ENCODE measurements at places on chromosomes 1 and 21.

DNA sequence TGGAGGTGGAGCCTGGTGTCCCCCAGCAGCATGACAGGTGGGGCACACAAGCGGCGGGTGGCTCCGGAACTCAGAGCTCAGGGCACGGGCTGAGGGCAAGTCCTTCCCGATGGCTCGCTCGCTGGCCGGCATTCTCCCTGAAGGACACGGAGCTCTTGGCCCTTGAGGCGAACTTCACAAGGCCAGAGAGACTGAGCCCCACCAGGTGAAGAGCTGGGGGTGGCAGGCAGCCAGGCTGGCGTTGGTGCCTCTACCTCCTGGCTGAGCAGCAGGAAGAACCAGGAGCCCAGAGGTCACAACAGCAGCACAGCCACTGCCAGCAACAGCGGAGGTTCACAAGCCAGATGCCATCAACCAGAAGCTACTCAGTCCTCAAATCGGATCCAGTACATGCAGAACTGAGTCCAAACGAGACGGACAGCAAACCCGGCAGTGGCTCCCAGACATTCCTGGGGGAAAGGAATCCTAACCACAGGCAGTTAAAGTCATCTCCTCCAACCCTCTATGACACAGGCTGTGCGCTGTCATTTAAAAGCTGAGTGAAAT lies 54.1 kb downstream of the NPHP4 start:
- no peak for DNase-seq

GRCh38 chr1:94783342-94784189 lies 36.6 kb upstream of the SLC44A3 start:
- no peak for DNase-seq

DNA sequence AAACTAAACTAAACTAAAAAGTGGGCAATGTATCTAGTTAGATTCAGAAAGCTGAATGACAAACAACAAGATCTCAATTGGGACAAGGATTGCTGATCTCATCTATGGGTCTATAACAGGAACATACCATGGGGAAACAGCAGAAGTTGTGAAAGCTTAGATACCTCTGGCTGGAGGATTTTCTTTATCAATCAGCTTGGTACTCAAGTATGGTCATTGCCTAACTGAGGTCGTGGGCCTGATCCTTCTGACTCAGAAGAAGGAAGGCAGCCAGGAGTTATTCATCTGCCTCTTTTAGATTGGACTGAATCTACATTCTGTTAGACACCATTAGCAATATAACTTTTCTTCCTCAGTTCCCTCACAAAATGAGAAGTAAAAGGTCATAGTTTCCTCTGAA lies 39.7 kb downstream of the DNTTIP2 start:
- no peak for DNase-seq

DNA sequence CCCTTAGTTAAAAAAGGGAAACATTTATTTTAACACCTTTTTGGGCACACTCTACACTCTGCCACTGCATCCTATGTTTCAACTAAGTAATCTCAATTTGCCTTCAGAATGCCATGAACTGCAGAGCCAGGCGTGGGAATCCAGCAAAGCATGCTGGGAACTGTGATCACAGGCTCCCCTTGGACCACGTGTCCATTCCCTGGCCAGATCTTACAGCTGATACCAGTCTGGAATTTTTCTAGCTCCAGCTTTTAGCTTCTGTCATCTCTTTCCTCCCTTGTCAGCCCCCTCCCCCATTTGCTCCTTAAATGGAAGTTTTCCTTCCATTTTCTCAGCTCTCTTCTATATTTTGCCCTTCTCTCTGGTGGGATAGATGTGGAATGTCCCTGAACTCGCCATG lies 29.4 kb downstream of the RCSD1 start:
- DNase-seq = no peak

DNA sequence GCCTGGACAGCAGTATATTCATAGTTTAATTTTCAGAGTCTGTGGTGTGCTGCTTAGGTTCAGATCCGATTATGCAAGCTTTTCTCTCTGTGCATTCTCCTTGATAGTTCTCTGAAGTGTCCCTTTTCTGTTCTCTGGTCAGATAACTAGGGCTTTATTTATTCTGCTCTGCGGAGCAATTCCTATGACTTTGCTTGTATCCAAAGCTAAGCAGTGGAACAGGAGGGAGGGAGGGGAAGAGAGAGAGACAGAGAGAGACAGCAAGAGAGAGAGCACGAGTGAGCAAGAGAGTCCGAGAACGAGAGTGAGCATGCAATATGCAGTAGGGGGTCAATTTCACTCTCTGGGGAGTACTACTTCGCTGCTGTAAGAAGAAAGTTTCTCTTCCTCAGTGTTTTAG lies 113.3 kb downstream of the XPR1 start:
- no peak for DNase-seq
